ENCODE measurements at places on chromosomes 2 and 18.

DNA sequence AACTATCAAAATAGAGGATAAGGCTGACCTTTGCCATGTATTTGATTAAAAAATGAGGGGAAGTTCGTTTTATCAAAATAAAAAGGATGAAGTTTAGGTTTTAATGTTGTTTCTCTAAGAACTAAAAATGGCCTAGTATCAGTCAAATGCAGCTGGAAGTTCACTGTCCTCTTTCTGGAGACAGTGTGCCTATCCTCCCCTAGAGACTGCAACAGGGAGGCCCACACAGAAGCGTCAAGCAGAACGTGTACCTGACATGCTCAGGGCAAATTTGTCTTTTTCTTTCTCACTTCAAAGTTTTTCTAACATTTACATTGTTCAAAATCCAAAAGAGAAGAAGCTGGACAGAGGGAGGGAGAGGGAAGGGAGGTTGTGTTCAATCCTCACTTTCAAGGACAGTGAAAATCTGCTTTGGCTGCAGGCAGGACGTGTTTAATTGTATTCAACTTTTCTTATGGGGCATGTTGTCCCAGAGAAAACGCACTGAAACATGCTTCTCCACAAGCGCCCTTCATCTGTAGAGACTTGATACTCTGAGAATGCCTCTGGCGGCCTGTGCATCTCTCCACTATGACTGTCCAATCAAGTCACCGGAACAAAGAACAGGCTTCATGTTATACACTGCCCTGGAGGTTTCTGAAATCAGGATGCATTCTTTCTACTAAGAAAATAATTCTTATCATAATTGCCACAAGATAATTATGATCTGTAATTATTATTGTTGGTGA lies 65.1 kb downstream of the FAM210A start:
- no peak for DNase-seq

DNA sequence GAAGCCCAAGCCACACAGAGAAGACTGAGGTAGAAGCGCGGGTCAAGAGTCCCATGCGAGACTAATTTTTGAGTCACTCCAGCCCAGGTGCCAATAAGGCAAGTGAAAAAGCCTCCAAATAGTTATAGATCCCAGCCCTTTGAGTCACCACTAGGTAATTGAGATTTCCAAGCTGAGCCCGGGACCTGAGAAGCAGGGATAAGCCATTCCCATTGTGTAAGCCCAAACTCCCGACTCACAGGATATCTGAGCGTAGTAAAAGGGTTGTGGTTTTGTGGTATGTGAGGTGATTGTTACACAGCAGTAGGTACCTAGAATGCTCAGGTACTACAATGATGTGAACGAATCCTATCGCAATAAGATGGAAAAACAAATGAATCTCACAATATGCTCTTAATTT lies 560.7 kb downstream of the DSC3 start:
- DNase-seq: no peak

- DNase-seq: no peak
Observed at GRCh38 chr2:73295751-73296400, 2.5 kb upstream of the EGR4 start.

- DNase-seq: no peak
Observed at GRCh38 chr2:46925474-46926351, 10.1 kb upstream of the MCFD2 start.

DNA sequence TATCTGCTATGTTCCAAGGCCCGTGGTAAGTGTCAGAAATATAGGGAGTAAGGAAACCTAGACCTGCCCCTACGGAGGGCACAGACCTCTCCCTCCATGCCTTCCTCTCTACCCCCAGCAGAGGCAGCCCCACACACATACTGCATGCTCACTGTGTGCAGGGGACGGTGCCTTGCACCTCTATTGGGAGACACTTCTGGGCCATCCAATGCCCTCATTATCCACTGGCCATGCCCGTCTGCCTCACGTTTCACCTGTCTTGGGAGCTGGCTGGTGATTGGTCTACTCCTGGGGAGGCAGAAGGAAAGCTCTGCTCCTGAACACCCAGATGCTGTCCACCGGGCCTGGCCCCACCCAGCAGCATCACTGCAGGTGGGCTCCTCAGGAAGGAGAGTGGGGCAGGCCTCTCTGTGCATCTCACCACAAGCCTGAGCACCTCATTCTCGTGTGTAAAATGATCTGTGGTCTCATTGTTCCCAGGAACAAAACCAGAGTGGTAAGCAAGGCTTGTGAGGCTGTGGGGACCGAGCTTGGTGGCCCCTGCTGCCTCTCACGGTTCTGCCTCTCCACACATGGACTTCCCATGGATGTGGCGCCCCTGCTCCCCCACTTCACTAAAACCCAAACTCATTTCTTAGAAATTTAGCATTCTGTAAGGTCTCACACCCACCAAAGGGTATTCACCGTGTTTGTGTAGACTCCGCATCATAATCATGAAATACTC lies 312.5 kb upstream of the HS6ST1 start:
- no peak for DNase-seq

GRCh38 chr2:2731101-2731815 lies 400.2 kb upstream of the MYT1L start:
- no peak for DNase-seq

DNA sequence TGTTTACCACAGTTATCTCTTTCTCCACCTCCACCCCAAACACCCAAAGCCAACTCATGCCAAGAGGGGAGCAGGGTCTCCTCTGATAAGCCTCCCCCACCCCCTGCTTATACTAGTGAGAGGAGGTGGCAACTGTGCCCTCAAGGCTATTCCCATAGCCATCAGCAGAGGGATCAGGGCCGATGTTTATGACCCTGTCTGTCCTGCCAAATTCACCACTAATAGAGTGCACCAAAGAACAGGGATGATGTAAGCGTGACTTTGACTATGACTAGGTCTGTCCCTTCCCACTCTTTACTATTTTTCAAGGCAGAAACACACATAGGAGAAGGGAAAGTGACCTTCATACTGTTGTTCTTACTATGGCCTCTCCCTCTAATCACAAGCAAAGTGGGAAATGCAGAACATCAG lies 74.6 kb downstream of the CLHC1 start:
- DNase-seq: no peak

DNA sequence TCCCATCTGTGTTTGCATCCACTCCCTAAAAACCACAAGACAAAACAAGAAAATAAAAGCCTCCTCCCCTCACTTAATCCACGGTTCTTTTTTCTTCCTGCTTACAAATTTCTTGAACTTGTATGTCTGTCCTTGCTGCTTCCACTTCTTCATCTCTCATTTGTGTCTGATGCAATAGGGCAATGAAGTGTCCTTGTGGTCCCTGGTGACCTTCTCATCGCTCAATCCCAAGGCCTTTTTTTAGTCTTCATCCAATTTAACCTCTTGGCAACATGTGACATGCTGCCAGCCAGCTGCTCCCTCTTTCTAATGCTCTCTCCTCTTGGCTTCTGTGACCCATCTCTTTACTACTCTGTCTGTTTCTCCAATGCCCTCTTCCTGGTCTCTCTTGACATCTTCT lies 87.6 kb downstream of the SEMA4F start:
- DNase-seq: no peak

GRCh38 chr18:77320971-77321559 lies 71.4 kb downstream of the GALR1 start:
- DNase-seq: no peak

- no peak for DNase-seq
Observed at GRCh38 chr2:69043736-69044400, 30.9 kb downstream of the ANTXR1 start.

DNA sequence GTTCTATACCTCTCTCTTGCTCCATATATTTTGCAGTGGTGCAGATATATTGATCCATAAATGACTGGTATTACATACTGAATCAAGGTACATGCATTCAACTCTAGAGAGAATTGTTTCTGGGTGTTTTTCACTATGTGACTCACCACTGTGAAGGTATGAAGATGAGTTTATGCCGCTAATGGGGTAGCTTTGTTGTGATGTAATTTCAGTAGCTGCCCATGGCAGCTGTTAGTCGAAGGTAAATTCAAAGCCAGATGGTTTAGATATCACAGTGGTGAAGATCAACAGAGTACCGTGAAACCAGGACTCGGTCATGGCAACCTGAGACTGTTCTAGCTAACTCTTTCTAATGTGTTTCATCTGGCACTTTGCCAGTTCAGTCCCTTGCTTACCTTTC lies 50.4 kb downstream of the PKP4 start:
- no peak for DNase-seq

DNA sequence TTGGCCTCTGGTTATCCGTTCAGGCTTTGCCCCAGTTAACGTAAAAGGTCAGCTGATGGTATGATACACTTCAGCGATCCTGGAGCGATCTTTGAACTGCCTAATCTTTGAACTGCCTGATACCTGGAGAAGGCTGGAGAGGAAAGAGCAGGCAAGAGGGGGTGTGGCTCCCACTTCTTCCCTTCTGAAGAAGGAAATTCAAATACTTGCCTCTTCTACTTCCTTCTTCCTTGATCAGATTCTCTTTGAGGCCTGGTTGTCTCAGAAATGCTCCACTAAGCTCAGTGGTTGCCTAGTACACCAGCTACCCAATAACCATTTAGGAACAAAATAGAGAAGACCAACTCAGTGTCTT lies 619 bp downstream of the GALM start:
- no peak for DNase-seq

DNA sequence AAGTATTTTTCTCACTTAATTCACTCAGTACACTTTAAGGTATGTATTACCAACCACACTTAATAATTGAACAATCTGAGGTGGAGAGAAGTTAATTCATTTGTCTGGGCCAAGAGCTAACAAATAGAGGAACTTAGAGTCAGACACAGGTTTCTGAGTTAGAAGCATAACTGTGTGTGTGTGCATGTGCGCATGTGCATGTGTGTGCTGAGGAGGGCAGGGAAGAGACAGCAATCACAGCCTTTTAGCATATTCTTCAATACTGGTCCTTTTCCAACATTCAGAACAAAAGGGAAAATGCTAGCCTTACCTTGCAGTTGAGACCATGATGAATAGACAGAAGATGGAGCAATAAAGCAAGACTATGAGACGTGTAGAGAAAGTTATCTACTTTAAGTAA lies 136.2 kb upstream of the ATP5MC3 start:
- no peak for DNase-seq

DNA sequence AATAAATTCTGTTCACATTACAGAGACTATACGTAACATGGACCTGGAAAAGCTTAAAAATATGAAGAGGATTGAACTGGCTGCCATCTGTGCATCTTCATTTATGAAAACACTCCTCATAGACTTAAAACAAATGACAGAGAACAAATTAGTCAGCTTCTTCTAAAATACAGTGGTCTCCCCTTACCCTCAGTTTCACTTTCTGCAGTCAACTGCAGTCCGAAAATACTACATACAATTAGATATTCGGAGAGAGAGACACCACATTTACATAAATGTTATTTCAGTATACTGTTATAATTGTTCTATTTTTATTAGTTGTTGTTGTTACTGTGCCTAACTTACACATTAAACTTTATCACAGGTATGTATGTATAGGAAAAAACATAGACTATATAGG lies 6.5 kb downstream of the RNF103 start:
- no peak for DNase-seq

All from brain microvascular endothelial cell (primary cell).